ENCODE measurements at places on chromosomes 1 and 21. TPM values are rescaled to one million over a fixed set of nuclear protein-coding genes. Genes with fewer than 3 reads are reported as not detected.

DNA sequence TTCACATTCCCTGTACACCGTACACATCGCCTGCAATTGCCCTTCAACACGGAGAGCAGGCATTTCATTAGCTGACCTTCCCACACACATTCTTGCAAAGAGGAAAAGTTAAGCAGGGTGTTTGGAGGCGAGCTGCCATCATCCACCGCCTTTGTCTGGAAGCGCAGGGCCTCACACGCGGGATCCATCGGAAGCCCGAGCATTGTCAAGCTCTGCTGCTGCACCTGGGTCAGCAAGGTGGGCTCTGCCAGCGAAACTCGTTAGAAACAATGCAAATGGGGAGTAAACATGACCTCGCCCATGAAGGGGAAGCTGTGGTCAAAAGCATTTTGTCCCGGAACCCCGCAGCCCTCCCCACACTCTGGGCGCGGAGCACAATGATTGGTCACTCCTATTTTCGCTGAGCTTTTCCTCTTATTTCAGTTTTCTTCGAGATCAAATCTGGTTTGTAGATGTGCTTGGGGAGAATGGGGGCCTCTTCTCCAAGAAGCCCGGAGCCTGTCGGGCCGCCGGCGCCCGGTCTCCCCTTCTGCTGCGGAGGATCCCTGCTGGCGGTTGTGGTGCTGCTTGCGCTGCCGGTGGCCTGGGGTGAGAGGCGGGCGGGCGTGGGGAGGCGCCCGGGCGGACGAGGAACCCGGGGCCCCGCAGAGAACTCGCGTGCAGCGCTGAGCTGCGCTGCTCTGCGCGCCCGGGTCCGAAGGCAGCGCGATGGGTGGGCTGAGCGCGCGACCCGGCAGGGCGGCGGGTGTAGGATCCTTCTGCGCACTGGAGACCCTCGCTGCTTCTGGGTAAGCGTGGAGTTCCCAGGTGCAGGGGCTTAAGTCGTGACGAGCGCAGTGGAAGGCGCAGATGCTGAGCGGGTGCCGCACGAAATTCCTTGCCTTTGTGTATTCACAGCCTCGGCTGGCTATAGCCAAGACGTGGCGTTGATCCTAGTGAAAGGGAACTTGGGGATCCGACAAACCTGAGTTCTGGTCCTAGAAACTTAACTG lies at the start of gene CR1:
TSS of gene CR1 (plus strand) at position 357 of the 992 bp plus-strand sequence. CDS start at position 468, 111 bp downstream.
- DNase-seq, result peak; percentile 5

Gene RHD
- total RNA-seq, result 0.07 TPM

GRCh38 chr1:55951291-55951690 lies 628.1 kb downstream of the PLPP3 start:
- no peak for DNase-seq

GRCh38 chr1:199684686-199685273 lies 342.7 kb upstream of the NR5A2 start:
- DNase-seq, result peak; percentile 23

Gene OR1C1
- not detected for total RNA-seq
